ENCODE measurements at places on chromosomes 4 and X.

DNA sequence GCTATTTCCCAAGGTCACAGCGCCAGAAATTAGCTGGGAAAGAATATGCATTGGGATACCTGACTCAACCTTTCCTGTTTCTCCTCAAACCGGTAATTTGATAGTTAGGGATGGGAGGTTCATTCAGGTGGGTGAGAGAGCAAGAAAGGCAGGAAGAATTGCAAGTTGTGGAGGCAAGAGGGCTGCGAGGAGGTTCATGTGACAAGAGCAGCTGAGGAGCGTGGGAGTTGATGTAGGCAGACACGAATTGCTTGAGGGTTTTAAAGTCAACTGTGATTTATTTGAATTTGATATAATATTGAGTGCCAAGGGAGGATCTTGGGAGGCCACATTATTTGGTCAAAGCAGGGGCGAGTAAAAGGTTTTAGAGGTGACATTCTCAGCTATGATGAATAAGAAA lies 329.0 kb downstream of the STIM2 start:
- DNase-seq, result no peak

- no peak for DNase-seq
These were observed 8.8 kb downstream of the PPP2R2C start for GRCh38 chr4:6463311-6464289.

GRCh38 chr4:152864361-152864760 lies 71.8 kb upstream of the FHDC1 start:
- DNase-seq, result no peak

DNA sequence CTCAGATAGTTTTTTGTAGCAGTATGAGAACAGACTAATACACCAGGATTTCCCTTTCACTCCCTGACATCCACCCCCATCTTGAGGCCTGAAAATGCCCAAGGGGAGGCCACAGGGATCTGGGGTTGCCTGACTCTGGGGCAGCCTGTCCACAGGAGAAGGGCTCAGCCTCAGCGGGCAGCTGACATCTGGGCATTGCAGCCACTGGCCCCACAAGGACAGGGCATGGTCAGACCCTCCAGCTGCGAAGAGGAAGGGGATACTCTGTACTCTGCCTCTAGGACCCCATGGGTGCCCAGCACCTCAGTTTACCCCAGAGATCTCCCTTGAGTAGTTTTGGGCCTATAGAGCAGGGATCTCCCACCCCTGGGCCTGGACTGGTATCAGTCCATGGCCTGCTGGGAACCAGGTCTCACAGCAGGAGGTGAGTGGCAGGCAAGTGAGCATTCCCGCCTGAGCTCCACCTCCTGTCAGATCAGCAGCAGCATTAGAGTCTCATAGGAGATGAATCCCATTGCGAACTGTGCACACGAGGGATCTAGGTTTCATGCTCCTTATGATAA lies 138.9 kb downstream of the HMX1 start:
- DNase-seq, result no peak

GRCh38 chr4:185874516-185875230 lies 62.7 kb upstream of the SORBS2 start:
- DNase-seq, result no peak

DNA sequence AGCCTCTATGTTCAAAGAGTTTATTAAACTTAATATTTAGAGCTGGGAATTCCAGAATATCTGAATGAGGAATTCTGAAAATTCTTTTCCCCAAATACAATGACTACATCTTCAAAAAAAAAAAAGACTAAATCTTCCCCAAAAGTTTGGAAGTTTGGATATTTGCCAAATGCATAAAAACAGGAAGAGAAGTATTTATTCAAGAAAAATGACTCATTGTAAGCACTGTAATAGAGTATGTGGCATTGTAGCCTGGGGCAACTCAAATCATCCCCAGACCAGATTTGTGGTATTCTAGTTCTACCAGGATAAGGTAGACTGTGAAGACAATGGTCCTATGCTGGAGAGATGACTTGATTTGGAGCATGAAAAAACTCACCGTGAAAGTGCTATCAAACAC lies 78.5 kb upstream of the PDHA2 start:
- DNase-seq, result peak; percentile 33

All from smooth muscle cell of the brain vasculature (primary cell).